Activated CD8-positive, alpha-beta memory T cell treated with anti-CD3 and anti-CD28 coated beads for 48 hours (primary cell): ENCODE measurements at places on chromosomes 3 and 15.

DNA sequence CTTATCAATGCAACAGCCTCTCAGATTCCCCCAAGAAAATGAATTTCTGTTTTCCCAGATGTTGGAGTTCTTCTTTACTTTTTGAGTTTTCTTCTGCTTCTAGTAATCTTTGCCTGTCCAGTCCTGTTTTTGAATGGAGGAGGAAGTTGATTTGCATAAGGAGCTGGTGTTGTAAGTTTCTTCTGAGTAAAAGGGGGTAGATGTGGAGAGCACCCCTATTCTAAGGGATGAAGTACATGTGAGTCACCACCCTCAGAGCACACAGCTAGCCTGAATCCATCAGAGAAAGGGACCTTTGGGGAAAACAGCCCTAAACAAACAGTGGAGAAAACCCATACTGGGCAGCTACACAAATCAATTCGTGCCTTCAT is 34.5 kb downstream of the ACAA1 start:
- DNase-seq: no peak

DNA sequence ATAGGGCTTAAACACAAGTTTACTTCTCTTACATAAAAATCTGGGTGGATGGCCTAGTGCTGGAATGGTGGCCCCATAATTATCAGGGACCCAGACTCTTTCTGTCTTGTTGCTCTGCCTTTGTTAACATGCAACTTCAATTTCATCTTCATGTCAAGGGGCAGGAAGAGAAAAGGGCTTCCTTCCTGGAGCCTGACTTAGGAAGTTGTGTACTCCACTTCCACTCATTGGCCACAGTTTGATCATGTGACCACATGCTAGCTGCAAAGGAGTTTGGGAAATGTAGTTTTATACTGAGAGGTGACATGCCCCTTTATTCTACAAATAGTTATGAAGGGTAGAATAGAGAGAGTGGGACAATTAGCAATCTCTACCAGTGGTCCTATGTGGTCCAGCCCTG is 39.3 kb downstream of the RHCG start:
- DNase-seq: no peak

DNA sequence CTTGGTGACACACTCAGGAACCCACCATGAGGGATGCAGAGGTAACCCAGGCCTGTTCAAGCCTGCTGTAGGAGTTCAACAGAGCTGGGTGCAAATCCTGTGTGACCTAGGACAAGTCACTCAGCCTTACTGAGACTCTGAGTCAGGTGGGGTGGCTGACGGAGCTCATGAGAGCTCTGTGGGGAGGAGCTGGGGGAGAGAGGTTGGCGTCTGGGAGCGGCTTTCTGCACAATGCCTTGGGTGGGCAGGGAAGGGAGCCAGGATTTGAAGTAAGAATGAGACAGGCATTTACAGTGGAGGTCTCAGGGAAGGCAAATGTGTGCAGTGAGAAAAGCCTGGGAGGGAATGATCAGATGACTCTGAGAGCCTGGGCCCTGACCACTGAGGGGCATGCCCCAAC is 18.3 kb downstream of the C3orf18 start:
- DNase-seq: no peak

GRCh38 chr3:162704238-162704637 is 1207.6 kb downstream of the OTOL1 start:
- no peak for DNase-seq

DNA sequence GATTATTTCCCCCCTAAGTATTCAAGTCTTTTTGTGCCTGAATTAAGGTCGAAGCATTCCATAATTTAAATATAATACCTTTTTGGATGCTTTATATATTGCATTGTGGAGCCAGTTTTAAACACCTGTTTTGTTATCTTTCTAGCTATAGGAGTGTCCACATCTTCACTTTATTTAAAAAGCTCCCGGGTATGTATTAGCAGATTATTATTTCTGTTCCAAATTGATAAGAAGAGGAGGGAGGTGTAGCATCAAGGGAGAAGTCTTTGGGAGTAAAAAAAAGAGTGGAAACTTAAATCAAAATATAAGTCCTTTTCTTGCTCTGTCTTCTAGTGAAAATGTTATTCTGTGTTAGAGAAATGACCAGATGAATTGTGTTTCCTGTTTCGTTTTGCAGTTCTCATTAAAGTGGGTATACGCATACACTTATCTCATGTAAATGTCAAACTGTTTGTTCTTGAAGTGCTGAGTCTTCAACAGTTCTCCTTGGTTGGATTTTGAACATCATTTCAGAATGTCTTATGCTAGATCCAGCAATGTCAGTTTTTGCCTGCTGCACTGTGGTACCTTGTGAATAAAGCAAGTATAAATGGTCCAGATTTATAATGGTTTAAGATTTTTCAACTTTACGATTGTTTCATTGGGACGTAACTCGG is 105.8 kb downstream of the FNDC3B start:
- no peak for DNase-seq

GRCh38 chr3:16768956-16769355 is 115.8 kb upstream of the PLCL2 start:
- no peak for DNase-seq

DNA sequence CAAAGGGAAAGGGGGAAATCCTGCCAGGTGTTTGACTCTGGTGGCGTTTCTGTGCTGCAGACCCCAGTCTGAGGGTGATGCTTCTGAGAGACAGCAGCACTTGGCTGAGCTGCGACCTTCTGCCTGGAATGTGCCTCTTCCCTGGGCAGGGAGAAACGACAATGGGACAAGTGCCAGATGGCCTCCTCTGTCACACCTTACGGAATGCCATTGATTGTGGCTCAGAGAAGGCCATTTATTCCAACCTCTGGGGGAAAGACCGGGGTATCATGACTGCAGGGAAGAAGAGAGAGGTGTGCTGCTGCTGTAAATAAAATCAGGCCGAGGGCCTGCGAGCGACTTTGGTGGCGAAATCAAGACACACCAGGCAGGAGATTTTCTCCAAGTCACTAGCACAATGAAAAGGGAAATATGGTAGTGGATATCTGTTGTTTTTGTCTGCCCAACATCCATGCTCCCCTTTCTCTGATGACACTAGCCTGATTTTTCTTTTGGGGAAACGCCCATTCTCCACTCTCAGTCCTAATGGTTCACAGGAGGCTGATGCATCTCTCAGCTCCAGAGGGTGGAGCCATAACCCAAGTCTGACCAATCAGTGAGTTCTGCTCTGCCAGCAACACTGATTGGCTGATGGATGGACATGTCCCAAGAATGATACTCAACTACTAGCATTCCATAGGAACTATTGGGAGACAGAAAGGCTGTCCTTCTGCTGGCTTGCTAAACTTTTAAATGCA is 336.1 kb downstream of the FOXP1 start:
- DNase-seq: no peak

GRCh38 chr3:105359098-105359762 is 7.5 kb upstream of the ALCAM start:
- no peak for DNase-seq

DNA sequence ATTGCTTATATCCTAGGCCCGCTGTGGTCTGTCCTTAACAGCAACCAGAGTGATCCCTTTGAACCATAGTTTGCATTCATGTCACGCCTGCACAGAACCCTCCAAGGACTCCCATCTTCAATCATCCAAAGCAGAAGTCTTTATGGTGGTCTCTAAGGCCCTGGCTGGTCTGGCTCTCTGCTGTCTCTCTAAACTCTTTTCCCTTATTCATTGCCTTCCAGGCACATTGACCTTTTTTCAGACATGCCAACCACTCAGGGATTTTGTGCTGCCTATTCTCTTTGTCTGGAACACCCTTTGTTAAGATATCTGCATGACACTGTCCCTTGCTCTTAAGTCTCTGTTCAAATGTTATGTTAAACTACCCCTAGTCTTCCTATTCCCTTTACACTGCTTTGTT is 21.9 kb upstream of the ZBTB47 start:
- DNase-seq: no peak

GRCh38 chr15:53910236-53910849 is 67.9 kb upstream of the UNC13C start:
- no peak for DNase-seq

DNA sequence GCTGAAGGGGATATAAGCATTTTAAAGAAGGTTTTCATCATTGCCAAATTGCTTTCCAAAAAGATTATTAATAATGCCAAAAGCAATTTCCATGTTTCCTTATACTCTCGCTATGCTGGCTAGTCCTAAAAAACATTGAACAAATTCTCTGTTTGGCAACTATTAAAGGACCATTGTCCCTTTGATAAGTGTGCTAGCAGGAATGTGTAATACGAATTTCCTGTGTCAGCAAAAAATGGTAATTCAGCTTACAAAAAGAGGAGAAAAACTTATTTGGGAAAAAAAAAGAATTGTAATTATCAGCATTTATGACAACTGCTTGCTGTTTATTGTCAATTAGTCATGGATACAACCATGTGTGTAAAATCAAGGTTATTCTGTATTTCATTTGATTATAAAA is 138.6 kb downstream of the TBL1XR1 start:
- no peak for DNase-seq

DNA sequence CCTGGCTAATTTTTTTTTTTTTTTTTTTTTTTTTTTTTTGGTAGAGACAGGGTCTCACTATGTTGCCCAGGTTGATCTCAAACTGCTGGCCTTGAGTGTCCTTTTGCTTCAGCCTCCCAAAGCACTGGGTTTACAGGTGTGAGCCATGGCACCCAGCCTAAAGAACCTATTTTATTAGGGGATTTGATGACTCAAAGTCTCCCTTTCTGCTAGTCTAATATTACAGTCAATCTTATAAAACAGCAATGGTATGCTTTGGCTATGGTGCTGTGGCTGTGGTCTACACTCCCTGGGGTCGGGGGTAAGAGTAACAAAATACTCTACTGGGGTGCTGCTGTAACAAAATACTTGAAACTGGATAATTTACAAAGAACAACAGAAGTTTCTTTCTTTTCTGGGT is 44.8 kb downstream of the ZNF589 start:
- DNase-seq: no peak
